Ecto neural progenitor cell (in vitro differentiated cells): ENCODE measurements at places on chromosomes 16 and 17.
A peak's percentile ranks its signal among the peaks of the same experiment; 100 is the strongest.

- no peak for DNase-seq
Measured at GRCh38 chr17:40328386-40328766, 19.4 kb downstream of the RARA start.

DNA sequence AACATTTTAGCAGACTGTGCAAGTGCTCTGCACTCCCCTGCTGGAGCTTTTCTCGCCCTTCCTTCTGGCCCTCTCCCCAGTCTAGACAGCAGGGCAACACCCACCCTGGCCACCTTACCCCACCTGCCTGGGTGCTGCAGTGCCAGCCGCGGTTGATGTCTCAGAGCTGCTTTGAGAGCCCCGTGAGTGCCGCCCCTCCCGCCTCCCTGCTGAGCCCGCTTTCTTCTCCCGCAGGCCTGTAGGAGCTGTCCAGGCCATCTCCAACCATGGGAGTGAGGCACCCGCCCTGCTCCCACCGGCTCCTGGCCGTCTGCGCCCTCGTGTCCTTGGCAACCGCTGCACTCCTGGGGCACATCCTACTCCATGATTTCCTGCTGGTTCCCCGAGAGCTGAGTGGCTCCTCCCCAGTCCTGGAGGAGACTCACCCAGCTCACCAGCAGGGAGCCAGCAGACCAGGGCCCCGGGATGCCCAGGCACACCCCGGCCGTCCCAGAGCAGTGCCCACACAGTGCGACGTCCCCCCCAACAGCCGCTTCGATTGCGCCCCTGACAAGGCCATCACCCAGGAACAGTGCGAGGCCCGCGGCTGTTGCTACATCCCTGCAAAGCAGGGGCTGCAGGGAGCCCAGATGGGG is 3.1 kb downstream of the GAA start:
- no peak for DNase-seq

GRCh38 chr17:82272495-82273326 is 789 bp downstream of the CSNK1D start:
- DNase-seq: peak; percentile 68

GRCh38 chr17:82338858-82339633 is 5.5 kb upstream of the SECTM1 start:
- DNase-seq: no peak

DNA sequence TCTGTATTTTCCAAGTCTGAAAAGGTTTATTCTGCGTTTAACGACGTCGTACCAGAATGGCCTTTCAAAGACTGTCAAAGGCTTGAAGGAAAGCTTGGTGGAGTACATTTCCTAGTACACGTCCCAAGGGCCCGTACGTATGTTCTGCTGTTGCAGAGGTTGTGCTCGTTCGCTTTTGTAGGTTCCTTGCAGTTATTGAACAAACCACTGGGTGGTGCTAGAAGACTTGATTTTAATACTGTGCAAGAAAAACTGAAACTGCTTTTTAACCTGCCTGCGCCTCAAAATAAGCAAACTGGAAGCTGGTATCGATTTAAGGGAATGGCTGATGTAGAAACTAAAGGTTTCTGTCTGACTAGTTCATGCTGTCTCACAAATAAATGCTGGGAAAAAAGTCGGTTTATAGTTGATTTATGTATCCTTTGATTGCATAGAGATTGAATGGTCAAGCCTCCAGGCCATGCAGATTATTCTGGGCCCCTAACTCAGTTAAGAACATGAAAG is 54.6 kb downstream of the USP10 start:
- DNase-seq: peak; percentile 73

DNA sequence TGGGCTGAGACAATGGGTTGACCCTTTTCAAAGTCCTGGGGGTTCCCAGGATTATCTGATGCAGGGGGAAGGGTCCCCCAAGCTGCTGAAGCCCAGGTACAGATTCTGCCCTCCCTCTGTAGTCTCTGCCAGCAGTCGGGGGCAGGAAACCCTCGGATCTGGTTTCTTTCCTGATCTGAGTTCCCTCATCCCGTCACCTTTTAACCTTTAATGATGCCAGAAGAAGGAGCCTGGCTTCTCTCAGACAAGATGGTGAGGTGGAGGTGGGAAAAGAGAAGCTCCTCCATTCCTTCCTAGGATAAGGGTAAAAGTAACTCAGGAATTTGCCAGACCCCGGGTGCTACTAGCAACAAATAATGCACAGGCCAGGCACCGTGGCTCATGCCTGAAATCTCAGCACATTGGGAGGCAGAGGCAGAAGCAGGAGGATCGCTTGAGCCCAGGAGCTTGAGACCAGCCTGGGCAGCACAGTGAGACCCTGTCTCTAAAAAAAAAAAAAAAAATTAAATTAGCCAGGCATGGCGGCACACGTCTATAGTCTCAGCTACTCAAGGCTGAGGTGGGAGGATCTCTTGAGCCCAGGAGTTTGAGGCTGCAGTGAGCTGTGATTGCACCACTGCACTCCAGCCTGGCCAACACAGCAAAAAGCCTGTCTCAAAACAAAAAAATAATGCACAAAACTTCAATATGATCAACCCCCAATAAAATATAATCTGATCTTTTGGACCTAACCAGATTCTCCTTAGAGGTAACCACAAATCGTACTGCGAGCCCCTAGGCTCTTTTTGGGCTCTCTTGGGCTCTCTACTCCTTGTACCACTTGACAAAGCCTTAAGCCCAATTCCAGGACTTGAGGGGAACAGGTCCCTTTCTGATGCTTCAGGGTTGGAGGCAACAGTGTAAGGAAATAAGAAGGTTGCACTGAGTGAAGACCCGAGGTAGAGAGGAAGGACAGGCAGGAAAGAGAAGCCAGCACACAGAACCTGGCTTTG is 5.7 kb downstream of the CDC42EP4 start:
- DNase-seq: no peak

GRCh38 chr16:48367441-48368049 is 17.7 kb downstream of the SIAH1 start:
- DNase-seq: no peak

DNA sequence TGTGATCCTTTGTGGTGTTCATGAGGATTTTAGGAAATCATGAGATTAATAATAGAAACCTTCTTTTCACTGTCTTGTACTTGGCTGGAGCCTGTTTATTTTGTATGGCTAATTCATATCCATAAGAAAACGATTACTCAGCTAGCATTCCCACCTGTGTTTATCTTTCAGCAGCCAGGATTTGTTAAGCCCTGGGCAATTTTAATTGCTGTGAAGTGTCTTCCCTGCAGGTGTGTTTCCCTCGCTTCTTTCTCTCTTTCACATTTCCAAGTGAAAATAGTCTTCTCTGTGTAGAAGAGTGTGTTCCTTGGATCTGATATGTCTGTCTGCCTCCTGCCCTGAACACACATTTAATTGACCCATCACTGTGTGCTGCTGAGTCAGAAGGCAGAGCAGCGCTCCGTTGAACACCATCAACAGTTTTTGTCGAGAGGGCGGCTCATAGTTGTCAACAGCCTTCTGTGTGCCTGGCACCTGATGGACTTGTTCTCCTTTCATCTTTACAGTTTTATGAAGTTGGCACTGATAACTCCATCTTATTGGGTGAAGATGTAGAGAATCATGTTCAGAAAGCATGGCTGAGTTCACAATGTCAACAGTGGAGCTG is 83.2 kb downstream of the SPECC1 start:
- no peak for DNase-seq
